ENCODE measurements at places on chromosomes 13 and 19. TPM values are rescaled to one million over a fixed set of nuclear protein-coding genes. Genes with fewer than 3 reads are reported as not detected.
A peak's percentile ranks its signal among the peaks of the same experiment; 100 is the strongest.

- no peak for DNase-seq
Observed at GRCh38 chr13:99320693-99321481, 13.7 kb upstream of the GPR183 start.

GRCh38 chr13:86725105-86725504, 925.9 kb upstream of the SLITRK6 start:
- DNase-seq: no peak

GRCh38 chr13:91701975-91702374, 303.6 kb downstream of the GPC5 start:
- no peak for DNase-seq

DNA sequence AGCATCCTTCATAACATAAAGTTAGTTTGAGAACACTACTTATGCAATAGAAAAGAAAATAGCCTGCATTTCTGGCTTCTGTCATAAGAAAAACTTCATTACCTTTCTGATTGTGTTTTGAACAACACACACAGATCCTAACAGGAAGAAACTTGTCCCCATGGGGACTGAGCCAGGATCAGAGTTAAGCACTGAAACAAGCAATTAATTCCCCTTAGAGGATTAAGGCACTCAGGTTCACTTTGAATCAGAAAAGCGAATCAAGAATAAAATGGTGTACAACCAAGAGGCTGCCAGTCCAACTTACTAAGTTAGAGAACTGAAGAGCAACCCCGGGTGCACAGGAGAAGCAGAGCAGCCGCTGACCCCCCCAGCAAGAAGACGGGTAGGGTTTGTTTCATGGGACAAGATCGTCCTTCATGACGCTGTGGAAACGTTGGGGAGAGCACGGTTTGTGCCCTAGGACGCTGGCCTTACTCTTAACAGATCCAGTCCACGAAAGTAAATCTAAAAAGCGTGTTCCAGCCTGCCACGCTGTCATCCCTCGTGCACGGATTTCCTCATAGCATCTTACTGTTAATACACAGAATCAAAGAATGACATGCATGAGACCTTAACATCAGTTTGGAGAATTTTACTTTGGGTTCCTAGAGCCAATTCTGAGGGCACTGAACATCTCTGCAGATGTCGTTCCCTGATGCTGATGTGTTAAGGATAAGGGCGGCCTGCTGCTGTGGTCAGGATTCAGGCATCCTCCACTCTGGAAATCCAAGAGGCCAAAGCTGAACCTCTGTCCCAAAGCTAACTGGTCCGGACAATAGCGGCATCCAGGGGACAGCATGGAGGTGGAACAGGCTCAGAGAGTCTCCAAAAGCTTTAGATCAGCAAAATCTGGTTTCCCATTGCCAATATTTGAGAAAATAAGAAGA, 46.4 kb downstream of the GGACT start:
- DNase-seq: no peak

GRCh38 chr19:3378352-3379150, 12.2 kb downstream of the NFIC start:
- DNase-seq: no peak

- no peak for DNase-seq
Observed at GRCh38 chr13:90321281-90321931, 1026.1 kb upstream of the MIR17HG start.

- DNase-seq: no peak
Observed at GRCh38 chr13:99662678-99663077, 161.4 kb downstream of the TM9SF2 start.

GRCh38 chr13:50205581-50205980, 190.3 kb downstream of the KCNRG start:
- no peak for DNase-seq

- DNase-seq: no peak
Observed at GRCh38 chr13:95138876-95139585, 162.2 kb downstream of the ABCC4 start.

DNA sequence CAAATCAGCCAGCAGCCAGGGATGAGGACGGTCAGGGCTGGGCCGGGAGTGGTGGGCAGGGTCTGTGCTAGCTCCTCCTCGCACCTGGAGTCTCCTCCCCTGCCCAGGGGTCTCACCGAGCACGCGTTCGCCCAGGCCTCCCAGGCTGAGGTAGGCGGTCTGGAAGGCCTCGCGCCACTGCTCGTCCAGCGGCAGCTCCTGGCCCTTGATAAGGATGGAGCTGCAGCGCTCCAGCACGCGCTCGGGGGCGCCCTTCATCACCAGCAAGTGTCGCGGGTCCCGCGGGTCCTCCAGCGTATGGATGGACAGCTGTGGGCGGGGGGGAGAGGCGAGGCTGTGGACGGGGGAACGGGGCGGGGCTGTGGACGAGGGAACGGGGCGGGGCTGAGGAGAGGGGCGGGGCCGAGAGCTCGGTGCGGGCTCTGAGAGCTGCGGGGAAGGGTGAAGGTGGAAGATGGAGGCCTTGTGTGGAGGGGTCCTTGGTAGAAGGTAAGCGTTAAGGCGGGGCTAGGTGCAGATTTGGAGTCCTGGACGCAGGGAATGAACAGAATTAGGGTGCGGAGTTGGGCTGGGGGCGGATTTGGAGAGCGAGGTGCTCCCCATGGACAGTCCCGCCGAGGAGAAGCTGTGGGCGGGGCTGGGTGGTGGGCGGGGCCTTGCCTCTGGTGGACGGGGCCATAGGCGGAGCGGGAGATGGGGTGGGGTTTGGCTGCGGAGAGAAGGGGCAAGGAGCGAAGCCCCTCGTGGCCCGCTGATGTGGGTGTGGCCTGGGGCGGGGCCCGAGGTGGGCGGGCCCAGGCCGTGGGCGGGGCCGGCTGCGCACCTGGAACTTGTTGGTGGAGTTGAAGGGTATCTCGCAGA, 5.7 kb downstream of the ATP4A start:
- peak; percentile 50 for DNase-seq

DNA sequence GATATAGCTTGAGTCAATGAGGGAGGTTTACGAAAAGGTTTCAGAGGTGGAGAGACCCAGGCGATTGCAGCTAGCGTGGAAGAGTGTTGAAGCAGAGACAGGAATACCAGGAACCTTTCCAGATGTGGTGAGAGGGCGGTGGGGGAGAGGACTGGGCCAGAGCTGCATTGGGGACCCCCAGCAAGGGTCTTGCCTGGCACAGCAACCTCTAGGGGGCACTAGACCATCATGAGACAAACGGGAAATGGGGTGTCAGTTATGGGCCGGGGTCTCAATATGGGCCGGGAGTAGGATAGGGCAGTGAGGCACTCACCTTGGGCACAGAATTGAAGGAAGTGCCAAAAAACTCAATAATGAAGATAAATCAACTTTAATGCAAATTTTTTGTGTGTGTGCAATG, 2.1 kb upstream of the LRP3 start:
- DNase-seq: no peak

The ZSCAN5A gene
- polyA plus RNA-seq: 10.7 TPM

The ZNF614 gene
- 16.5 TPM for polyA plus RNA-seq

The URAD gene
- not detected for polyA plus RNA-seq

All from left renal cortex interstitium (tissue), 4 donors.